ENCODE measurements at places on chromosomes 2 and 18. TPM values are rescaled to one million over a fixed set of nuclear protein-coding genes. Genes with fewer than 3 reads are reported as not detected.

Gene COLEC11
- 16.7 TPM for total RNA-seq

Gene SGPP2
- 2.1 TPM for total RNA-seq

Gene LIPG
- total RNA-seq: 0.65 TPM

Gene PLEKHM3
- total RNA-seq: 15.8 TPM

Gene CCDC85A
- total RNA-seq: 0.60 TPM

Gene REG3A
- not detected for total RNA-seq

Gene SCYGR8
- not detected for total RNA-seq

Gene IL36G
- total RNA-seq: not detected

Gene BAZ2B
- total RNA-seq: 110 TPM

Gene CELF4
- total RNA-seq: 1.1 TPM

Gene GRB14
- 4.5 TPM for total RNA-seq

Gene PROKR1
- not detected for total RNA-seq

Gene CDH7
- 0.07 TPM for total RNA-seq

Gene MSTN
- 0.13 TPM for total RNA-seq
